ENCODE measurements at places on chromosomes 11 and 22.

GRCh38 chr22:18984564-18984963 lies 48.5 kb upstream of the PRODH start:
- DNase-seq, result no peak

GRCh38 chr11:10898003-10898762 lies 40.3 kb upstream of the ZBED5 start:
- no peak for DNase-seq

DNA sequence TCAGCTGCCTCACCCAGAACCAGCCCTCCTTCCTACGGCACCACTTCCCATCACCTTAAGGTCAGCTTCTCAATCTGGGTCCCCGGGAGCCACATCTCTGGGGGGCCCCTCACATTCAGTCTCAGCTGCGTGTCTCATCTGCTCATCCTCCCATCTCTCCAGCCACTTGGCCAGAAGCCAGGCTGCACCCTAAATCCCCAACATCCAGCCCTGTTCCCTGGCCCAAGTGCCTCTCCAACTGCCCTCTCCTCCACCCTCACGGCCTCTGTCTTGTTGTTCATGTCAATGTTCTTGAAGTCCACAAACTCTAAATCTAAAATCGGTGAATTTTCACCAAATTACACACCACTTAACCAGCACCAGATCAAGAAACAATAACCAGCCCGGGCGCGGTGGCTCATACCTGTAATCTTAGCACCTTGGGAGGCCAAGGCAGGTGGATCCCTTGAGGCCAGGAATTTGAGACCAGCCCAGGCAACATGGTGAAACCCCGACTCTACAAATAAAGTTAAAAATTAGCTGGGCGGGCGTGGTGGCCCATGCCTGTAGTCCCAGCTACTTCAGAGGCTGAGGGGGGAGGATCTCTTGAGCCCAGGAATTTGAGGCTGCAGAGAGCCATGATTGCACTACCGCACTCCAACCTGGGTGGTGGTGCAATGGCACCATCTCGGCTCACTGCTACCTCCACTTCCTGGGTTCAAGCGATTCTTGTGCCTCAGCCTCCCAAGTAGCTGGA lies 33.7 kb downstream of the A4GALT start:
- no peak for DNase-seq

DNA sequence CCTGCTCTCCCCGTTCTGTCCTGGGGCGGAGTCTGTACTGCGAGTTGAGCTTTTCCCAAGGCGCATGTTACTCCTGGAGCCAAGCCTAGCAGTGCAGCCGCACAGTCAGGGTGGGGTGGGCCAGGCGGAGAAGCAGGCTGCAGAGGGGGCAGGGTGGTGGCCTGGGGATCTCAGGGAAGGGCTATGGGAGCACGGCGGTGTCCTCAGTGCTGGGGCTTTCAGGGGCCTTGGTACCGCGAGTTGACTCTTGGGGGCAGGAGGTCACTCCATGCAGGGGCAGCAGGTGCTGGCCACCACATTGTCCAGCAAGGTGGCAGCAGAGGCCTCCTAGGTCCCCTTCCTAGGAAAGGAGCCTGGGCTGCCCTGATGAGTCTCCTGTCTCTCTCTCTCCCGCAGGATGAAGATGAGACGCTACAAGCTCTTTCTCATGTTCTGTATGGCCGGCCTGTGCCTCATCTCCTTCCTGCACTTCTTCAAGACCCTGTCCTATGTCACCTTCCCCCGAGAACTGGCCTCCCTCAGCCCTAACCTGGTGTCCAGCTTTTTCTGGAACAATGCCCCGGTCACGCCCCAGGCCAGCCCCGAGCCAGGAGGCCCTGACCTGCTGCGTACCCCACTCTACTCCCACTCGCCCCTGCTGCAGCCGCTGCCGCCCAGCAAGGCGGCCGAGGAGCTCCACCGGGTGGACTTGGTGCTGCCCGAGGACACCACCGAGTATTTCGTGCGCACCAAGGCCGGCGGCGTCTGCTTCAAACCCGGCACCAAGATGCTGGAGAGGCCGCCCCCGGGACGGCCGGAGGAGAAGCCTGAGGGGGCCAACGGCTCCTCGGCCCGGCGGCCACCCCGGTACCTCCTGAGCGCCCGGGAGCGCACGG lies 14.9 kb upstream of the MIEF1 start:
- no peak for DNase-seq

GRCh38 chr11:118109231-118109630 lies 22.5 kb upstream of the SMIM35 start:
- DNase-seq, result no peak

DNA sequence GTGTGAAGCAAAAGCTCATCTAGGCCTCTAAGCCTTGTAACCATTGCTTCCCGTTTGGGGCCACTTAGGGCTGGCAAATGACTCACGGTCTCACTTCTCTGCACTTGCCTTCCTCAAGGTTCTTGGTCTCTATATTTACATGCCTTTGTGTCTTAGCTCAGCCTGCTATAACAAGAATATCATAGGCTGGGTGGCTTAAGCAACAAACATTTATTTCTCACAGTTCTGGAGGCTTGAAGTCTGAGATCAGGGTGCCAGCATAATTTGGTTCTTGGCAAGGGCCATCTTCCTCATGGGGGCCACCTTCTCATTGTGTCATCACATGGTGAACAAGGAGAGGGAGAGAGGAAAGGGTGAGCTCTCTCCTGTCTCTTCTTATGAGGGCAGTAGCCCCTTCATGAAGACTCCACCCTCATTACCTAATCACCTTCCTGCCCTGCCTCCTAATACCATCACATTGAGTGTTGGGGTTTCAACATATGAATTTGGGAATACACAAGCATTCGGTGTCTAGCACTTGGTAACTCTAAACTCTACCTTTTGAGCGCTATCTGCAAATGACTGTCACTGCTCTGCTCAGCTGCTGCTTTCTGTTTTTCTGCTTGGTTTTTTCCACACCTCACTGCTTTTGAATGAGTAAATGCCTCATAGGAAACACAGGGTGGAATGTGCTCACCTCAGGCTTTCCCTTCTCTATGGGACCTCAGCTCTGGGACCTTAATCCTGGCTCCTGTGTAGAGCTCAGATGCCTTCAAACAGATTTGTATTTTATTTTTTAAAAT lies 16.2 kb upstream of the ME3 start:
- DNase-seq, result no peak

- DNase-seq, result no peak
Measured at GRCh38 chr22:47043835-47044721, 281.6 kb downstream of the TBC1D22A start.

DNA sequence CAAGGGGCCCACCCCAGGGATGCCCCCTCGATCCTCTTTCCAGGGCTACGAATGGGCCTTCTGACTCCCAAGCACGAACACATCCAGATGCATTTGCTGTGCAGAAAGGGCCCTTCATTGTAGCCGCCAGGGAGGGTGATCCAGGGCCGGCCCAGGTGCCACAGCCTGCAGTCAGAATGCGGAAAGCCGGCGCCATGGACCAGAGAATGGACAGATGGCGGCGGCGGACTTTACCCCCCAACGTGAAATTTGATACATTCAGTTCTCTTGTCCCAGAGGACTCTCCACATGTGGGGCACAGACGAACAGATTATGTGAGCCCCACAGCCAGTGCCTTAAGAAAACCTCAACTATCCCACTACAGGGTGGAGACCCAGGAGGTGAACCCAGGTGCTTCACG lies 87.2 kb downstream of the KIAA1671 start:
- DNase-seq, result no peak

DNA sequence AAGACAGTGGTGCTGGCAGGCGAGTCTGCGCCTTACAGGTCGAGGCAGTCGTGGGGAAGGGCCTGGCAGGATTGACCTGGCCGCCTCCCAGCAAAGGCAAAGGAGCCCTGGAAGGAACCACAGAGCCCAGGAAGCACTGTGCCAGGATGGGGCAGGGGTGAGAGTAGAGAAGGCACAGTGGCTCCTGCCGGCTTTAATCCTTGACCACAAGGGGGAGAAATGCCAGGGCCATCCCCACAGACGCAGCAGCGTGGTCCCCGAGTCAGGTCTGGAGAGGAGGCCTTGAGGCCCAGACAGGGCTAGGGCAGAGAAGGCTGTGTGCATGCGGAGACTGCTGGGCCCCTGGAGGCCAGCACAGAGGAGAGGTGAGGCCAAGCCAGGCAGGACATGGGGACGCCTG lies 9.9 kb upstream of the NDUFS8 start:
- no peak for DNase-seq

- DNase-seq, result no peak
Measured at GRCh38 chr22:44305455-44305854, 7.3 kb downstream of the SHISAL1 start.

DNA sequence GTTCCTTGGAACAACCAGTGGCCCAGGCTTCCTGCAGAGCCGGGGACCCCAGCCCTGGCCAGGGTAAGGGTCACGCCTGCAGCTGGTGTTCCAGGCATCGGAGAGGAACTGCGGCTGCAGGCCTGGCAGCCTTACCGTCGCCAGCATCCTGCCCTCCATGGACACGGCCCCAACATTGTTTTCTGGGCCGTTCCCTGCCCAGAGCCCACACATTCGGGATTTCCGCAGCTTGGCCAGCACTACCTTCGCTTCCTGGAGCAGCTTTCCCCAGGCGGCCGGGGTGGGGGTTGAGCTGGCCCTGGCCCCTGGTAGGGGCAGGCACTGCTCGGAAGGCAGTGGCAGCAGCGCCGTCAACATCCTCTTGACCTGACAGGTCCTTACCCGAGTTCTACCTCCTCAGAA lies 17.7 kb downstream of the TXN2 start:
- DNase-seq, result no peak

DNA sequence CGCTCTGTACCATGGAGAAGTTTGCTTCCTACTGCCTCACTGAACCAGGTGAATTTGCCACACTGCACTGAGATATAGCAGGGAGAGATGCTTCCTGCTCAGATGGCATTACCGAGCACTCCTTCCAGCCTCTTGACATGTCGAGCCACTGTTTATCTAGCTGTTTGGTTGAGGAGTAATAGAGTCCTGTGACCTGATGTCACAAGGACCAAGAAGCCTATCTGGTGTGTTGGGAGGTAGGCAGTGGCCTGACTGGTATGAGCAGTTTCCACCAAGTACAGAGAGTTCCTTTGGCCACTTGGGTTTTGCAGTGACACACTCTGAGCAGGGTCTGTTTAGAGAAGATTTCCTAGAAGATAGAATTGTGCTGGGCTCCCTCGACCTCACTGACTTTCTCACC lies 5.2 kb downstream of the ACAD8 start:
- DNase-seq, result no peak

- DNase-seq, result no peak
Measured at GRCh38 chr11:78605296-78605695, 30.6 kb upstream of the NARS2 start.

DNA sequence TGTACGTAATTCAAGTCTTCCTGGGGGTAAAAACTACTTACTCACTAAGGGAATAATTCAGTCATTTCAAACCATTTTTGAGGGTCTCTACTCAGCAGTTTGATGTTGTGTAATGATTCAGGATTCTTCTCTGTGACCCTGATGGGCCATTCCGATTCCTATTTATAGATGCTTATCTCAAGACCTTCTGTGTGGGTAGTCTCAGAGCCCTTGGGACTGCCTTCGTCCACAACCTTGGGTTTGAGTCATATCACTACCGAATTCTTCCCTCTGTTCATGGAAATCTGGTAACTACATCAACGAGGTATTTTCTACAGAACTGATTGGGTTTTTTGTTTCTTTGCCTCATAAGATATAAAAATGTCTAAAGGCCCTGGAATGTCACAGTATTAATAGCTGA lies 14.3 kb upstream of the CBX6 start:
- no peak for DNase-seq

GRCh38 chr11:8087756-8088155 lies 6.7 kb downstream of the TUB start:
- DNase-seq, result no peak

- DNase-seq, result no peak
Measured at GRCh38 chr11:73029403-73029802, 112.7 kb downstream of the FCHSD2 start.

DNA sequence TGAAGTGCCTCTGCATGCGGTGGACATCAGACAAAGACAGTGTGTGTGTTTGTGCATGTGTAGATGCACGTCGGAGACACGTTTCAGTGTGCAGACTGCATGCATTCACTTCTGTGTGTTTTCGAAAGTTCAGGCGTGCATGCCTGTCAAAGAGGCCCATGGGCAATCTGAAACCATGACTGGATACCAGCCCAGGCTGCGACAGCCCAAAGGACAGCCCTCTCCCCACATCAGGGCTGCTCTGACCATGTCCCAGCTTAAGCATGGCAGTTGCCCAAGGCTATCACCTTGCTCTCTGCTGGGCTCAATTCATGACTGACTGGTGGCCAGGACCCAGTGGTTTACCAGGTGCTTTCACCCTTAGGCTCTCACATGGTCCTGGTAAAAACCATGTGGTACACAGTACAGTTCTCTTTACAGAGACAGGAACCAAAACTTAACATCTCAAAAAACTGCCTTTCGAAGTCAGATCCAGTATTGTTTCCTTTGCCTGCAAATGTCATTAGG lies 423.7 kb upstream of the CADM1 start:
- no peak for DNase-seq

DNA sequence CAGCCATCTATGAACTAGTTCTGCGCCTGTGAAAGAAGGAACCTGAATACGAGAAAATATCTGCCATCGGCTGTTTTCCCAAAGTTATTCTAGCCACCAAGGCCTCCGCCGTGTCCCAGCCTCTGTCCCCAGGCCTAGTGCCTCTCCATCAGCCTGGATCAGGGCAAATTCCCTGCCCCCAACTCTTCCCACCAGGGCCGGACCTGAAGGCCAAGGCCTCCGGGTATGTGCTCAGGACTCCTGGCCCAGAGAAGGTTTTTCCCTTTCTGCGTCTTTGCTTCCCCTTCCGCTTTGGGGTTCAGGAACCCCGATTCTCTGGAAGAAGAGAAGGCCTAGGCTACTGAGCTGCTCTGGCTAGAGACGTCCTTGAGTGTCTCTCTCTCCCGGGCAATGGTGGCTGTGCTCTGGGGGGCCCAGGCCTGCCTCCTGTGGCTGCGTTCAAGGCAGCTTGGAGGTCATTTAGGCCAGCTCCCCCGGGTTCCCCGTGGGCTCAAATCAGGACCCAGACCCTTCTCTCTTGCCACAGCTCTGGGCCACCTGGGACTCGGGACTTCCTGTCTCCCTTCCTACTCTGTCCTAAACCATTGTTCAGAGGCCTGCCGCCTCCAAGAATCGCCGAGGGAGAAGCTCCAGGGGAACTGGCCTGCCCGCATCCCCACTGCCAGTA lies 1.6 kb downstream of the ALX4 start:
- no peak for DNase-seq

GRCh38 chr11:31757260-31757835 lies 53.8 kb downstream of the PAX6 start:
- DNase-seq, result no peak

- no peak for DNase-seq
Measured at GRCh38 chr11:84681456-84681855, 945.7 kb downstream of the DLG2 start.

- DNase-seq, result no peak
Measured at GRCh38 chr22:22368516-22368915, 123.9 kb downstream of the VPREB1 start.

DNA sequence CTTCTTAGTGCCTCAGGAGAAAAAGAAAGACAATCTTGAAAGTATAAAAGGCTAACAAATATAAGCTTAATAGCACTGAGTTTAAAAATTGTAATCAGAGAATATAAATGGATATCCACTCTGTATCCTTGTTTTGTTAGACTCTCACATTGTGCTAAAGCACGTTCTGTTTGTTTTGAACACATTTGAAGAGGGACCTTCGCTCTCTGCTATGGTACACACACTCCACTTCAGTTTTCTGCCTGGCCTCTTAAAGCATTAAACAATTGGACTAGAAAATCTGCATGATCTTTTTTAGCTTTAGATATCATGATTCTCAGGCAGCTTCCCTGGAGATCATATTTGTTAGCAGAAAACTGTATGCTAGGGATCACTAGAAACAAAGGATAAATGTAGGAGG lies 40.3 kb upstream of the PGR start:
- no peak for DNase-seq

GRCh38 chr11:97557399-97557798 lies 1167.6 kb downstream of the JRKL start:
- no peak for DNase-seq
